ENCODE measurements at places on chromosomes 12 and 14.

GRCh38 chr14:76924371-76925096 lies 98.3 kb downstream of the LRRC74A start:
- DNase-seq: no peak

DNA sequence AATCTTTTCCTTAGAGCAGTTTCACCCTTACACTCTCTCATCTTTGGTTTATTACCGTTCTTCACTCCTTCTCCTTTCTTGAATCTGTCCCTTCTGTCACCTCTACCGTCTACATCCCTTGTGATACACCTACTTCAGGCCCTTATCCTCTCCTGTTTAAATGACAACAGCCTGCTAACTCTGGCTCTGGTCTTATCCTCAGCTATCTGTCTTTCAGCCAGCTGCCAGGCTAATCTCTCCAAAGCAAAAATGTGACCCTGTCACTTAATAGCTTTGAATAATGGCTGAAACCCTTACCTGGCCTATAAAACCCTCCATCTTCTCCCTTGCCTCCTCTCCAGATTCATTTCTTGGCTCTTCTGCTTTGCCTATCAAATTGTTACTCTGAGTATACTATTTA lies 32.3 kb downstream of the BEST3 start:
- DNase-seq: no peak

GRCh38 chr12:105523164-105524057 lies 192.9 kb downstream of the C12orf75 start:
- no peak for DNase-seq

DNA sequence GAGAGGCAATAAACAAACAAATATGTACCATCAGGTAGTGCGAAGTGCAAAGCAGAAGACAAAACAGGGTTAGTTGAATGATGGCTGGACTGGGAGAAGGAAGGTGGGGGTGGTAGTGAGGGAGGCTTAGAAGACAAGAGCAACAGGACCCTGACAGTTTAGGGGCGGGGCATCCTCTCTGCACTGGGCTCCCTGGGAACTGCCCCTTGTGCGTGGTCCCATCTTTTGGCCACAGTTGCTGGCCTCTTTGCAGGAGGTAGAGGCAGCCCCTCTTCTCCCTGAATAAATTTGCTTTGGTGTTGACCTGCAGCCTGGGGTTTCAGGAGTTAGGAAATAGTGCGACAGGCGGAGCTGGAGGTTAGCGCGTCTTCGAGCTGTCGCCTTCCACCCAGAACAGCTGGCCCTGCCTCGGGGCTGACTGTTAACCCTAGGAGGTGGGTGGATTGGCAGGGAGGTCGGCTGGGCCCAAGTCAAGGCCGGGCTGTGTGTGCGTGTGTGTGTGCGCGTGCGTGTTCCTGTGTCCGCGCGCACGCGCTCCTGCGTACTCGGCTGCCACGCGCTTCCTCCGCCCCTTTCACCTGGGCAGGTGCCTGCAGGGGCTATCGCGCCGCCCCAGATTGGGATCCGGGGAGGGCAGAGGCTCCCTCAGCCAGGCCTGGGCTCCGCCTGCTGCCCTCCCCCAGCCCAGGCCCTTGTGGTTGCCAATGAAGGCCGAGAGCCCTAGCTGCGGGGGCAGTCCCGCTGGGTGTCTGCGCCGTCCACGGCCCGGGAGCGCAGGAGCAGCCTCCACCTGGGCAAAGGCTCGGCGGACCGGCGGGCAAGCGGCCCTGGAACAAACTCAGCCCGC lies 180.8 kb downstream of the ADCK1 start:
- DNase-seq: peak; percentile 36

Data from DMS 273 treated with DMSO at 0.1 percent for 48 hours (cell line).